Activated CD8-positive, alpha-beta memory T cell treated with anti-CD3 and anti-CD28 coated beads for 1 hour (primary cell): ENCODE measurements at places on chromosomes 4 and X.

DNA sequence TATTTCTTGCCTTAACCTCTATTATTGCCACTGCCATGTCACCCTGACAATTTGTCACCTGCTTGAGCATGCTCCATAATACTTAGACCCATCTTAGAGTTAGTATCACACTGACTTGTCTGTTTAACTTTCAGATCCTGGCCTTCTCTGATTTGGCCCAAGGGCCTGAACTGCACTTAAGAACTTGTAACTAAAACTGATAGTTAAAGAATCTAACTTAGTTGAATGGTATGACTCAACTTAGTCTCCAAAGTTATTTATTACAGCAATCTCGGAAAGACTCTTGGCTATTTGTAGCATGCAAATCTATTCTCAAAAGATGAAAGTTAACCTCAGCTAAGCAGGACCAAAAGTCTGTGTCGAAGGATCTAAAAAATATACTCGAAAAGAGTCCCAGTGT, 72.3 kb downstream of the IGSF1 start:
- no peak for DNase-seq

DNA sequence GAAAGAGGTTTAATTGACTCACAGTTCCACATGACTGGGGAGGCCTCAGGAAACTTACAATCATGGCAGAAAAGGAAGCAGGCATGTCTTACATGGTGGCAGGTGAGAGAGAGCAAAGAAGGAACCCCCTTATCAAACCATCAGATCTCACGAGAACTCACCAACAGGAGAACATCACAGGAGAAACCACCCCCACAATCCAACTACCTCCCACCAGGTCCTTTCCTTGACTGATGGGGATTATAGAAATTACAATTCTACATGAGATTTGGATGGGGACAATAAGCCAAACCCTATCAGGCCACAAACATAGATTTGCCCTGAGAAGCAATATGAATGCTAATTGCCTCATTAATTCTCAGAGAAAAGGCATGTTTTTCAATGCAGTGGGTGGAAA, 138.2 kb upstream of the RAPGEF2 start:
- DNase-seq, result no peak

- no peak for DNase-seq
These were observed 327.1 kb downstream of the PTTG2 start for GRCh38 chr4:38287101-38287851.

DNA sequence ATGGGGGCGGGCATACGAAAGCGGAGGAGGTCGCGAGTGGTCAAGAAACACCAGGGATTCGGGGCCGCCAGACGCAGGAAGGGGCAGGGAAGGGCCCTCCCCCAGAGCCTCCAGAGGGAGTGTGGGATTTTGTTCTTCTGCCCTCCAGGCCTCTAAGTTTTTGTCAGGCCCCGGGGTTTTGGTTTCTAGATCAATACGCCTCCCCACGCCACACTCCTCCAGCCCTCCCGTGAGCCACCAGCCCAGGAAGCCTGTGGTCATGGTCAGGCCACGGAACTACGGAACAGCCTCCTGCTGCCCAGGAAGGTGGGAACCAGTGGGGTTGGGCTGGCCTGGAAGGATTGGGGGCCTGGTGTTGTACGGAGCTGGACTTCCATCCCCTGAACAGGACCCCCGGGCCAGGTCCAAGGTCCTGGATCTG, 38.4 kb downstream of the CPLX1 start:
- no peak for DNase-seq

- DNase-seq, result no peak
These were observed 46.8 kb upstream of the ATXN3L start for GRCh38 chrX:13366698-13367097.

- DNase-seq, result no peak
These were observed 19.0 kb upstream of the MAGEB2 start for GRCh38 chrX:30196322-30196721.

GRCh38 chr4:184932343-184932742, 85.9 kb upstream of the HELT start:
- DNase-seq, result no peak

DNA sequence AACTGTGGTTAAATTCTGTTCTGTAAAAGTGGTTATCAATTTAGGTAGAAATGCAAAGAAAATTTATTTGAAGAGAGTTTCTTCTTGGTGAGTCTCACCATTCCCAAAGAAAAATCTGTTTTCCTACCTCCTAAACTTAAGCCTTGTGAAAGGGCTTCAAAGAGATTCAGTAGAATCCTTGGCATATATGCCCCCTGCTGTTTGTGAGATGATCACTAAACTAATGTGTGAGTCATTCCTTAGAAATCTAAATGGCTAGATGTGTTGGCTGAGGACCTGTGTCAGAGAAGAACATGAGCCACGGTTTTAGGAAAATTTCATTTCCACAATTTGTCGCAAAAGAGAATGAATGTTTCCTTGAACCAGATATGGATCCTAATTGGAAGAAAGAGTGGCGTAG, 260.9 kb downstream of the SLC7A11 start:
- no peak for DNase-seq

- DNase-seq, result no peak
These were observed 14.0 kb downstream of the CHIC2 start for GRCh38 chr4:54050214-54050904.

DNA sequence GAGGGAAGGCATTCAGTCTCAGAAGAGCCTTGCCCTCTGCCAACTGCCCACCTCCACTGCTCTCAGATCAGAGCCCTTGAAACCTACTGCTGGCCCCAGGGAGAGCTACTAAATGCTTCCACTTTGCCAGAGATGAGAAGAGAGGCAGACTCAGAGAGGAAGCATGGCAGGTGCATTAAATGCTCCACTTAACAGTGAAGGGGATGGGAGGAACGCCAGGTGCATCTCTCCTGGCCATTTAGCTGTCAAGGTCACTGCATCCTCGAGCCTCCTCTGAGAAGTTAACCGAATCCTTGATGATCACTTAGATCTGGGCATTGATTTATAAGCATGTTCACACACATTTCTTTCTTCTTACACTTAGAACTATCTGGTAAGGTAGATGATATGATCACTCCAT, 15.0 kb downstream of the TRPC5 start:
- no peak for DNase-seq

GRCh38 chrX:96721354-96721753, 36.7 kb downstream of the DIAPH2 start:
- DNase-seq, result no peak

- no peak for DNase-seq
These were observed 1973.6 kb upstream of the AGA start for GRCh38 chr4:179415847-179416223.

- DNase-seq, result no peak
These were observed 161.6 kb upstream of the PRDX4 start for GRCh38 chrX:23505531-23506303.

GRCh38 chr4:77617203-77617602, 11.6 kb downstream of the CXCL13 start:
- no peak for DNase-seq

DNA sequence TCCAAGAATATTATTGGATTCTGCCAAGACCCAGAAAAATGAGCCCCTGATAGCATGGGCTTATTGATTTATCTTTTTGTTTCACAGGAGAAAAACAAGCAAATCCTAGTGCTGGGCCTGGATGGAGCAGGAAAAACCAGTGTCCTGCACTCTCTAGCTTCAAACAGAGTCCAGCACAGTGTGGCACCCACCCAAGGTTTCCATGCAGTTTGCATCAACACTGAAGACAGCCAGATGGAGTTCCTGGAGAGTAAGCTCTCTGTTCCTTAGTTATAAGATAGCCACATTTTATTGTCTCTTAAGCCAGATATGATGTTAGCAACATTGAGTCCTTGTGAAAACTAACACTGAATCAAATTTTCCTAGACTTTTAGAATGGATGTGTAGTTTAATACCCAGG, 5.5 kb downstream of the ARL9 start:
- DNase-seq, result no peak

GRCh38 chr4:7620086-7620813, 185.5 kb upstream of the PSAPL1 start:
- DNase-seq, result no peak

DNA sequence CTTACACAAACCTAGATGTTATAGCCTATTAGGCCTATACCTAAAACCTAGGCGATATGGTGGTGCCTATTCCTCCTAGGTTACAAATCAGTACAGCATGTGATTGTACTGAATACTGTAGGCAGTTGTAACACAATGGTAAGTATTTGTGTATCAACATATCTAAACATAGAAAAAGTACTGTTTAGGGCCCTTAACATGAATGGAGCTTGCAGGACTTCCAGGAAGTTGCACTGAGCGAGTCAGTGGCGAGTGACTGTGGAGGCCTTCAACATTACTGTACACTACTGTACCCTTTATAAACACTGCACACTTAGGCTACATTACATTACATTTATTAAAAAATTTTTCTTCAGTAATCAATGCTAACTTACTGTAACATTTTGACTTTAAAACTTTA, 37.8 kb downstream of the WWC2 start:
- no peak for DNase-seq
